GOT3 (cell line): ENCODE measurements at places on chromosomes 3 and 15.
A peak's percentile ranks its signal among the peaks of the same experiment; 100 is the strongest.

DNA sequence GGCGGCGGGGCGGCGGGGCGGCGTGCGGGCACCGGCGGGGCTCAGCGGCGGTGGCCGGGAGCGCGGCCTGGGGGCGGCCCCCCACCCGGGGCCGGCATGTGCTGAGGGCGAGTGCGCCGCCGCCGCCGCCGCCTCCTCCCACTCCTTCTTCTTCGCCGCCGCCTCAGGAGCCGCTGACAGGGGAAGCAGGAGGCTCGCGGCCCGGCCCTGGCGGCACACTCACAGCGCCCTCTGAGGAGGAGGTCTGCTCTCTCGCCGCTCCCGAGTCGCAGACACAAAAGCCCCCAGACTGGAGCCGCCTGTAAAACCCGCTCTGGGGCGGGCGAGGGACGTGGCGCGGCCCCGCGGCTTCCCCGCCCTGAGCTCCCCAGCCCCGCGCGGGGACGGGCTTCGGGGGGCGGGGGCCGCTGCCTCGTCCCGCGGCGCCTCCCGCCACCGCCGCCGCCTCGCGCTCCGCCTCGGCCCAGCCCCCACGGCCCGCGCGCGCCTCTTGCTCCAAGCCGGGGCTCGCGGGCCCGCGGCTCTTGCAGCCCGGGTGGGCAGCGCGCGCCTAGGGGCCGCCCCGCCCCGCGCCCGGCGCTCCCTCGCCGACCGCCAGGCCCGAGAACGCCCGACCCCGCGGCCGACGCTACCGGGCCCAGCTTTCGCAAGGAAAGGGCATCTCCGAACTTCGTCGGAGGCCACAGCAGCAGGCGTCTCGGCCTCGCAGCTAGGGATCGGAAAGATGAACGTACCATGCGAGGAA lies at the start of gene PYGO1:
TSS of gene PYGO1 (minus strand) at position 276 of the 745 bp plus-strand sequence. CDS start 462 bp downstream, outside the sequence.
- DNase-seq: peak; percentile 25

GRCh38 chr3:107619549-107619948 lies 96.8 kb downstream of the BBX start:
- no peak for DNase-seq

DNA sequence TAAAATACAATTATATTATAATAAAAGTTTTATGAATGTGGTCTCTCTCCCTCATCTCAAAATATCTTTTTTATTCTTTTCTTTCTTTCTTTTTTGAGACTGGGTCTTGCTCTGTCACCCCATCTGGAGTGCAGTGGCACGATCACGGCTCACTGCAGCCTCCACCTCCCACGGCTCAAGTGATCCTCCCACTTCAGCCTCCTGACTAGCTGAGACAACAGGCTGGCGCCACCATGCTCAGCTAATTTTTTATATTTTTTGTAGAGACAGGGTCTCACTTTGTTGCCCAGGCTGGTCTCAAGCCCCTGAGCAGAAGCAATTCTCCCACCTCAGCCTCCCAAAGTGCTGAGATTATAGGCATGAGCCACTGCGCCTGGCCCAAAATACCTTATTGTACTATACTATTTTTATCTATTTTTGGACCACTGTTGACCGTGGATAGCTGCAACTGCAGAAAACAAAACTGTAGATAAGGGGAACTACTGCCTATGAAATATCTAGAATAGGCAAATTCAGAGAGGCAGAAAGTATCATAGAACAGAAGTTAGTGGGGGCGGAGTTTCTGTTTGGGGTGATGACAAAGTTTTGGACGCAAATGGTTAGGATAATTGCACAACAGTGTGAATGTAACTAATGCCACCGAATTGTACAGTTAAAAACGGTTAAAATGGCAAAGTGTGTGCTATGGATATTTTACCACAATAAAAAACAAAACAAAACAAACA lies 66.6 kb downstream of the SLC12A8 start:
- no peak for DNase-seq

GRCh38 chr3:52333869-52334557 lies 17.9 kb downstream of the DNAH1 start:
- no peak for DNase-seq

DNA sequence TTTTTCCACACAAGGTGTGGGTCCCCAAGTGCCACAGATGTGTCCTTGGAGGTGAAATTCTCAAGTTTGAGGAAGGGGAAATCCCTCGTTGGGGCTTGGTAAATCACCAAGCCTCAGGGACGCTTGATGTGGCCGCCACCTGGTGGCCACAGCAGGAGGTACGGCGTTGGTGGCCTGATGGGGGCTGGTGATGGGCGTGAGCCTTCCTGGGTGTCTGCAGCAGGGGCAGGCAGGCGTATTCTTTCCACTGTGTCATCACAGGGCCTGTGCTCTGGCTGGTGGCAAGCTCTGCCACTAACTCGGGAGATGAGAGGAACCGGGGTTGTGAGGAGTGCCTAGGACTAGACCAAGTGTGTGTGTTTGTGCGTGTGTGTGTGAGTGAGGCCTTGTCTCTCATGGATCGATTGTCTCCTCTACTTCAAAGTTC lies 4.2 kb downstream of the ACOX2 start:
- DNase-seq: peak; percentile 24

GRCh38 chr3:172315401-172316091 lies 132.7 kb downstream of the GHSR start:
- DNase-seq: no peak

- no peak for DNase-seq
These were observed 311.2 kb upstream of the NAALADL2 start for GRCh38 chr3:174547801-174548435.

DNA sequence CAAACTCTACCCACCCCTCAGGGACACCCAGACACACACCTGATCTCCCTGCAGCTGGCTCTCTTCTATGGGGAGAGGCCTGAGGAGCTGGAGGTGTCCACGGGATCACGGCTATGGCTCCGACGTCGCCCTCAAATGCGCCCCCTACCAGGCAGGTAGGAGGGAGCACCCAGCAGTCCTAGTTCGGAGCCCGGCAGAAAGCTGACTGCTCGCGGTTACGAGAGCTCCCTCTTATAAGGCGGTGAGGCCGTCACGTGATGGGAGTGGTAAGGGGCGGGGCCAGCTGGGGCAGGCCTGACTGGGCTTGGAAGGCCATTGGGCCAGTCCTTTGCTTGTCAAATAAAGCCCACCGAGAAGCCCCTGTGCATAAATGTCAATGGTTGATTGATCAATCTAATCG lies at the start of gene PRR20G:
TSS of gene PRR20G (minus strand) at position 207 of the 400 bp plus-strand sequence. CDS start 681 bp downstream, outside the sequence.
- DNase-seq: no peak

GRCh38 chr15:68678746-68679145 lies 100.0 kb downstream of the CORO2B start:
- no peak for DNase-seq

DNA sequence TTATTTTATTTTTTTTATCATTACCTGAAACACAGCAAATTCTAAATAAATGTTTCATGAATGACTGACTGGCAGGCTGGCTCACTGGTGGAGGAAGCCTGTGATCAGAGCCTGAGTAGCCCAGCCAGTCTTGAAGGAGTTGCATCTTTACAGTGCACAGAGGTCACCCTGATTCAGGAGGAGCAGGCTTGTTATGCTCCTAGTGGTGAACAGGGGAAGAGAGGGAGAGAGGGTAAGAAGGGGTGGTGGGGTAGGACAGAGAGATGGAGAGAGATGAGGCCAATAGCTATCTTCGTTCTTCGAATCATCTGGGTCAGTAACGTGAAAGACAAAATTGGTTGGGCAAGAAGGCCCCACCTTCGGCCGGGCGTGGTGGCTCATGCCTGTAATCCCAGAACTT lies 202.6 kb upstream of the MCTP2 start:
- no peak for DNase-seq

GRCh38 chr3:73523661-73524060 lies 101.1 kb downstream of the PDZRN3 start:
- DNase-seq: no peak

- no peak for DNase-seq
These were observed 96.6 kb upstream of the PLXND1 start for GRCh38 chr3:129702934-129703712.

DNA sequence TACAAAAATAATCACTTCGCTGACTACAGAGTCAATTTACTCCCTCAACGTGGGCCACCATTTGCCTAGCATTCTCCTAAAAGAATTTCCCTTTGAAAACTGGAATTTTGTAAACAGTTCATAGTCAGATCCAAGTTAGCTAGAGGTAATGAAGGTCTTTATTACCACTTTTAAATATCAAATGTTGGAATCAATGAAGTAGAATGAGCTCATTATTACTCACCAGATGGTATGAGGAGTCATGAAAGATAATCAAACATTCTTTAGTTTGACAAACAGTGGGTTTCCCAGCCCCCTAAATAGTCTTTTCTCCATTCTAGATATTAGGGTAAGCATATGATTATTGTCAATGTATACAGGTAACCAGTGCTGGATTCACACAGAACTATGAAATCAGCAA lies 455.7 kb upstream of the THBS1 start:
- DNase-seq: no peak

- DNase-seq: no peak
These were observed 21.9 kb upstream of the THSD4 start for GRCh38 chr15:71093054-71094024.

DNA sequence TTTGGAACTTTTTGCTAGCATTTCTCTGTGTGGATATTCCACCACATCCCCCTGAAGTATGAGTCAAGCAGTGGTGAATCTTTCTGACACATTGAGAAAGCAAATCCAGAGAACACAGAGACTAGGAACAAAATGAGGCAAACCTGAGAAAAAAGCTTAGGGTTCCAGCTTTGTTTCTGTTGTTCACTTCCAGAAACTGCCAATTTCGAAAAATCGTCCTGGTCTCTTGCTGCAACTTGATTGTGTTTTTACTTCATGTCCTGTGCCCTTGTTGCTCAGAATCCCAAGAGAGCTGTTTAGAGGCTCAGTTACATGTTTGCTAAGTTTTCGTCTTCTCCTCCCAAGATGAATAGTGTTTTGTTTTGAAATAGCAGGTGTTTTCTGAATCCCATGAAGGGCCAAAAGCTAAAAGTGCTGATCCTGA lies 13.7 kb downstream of the MAP2K1 start:
- DNase-seq: no peak

DNA sequence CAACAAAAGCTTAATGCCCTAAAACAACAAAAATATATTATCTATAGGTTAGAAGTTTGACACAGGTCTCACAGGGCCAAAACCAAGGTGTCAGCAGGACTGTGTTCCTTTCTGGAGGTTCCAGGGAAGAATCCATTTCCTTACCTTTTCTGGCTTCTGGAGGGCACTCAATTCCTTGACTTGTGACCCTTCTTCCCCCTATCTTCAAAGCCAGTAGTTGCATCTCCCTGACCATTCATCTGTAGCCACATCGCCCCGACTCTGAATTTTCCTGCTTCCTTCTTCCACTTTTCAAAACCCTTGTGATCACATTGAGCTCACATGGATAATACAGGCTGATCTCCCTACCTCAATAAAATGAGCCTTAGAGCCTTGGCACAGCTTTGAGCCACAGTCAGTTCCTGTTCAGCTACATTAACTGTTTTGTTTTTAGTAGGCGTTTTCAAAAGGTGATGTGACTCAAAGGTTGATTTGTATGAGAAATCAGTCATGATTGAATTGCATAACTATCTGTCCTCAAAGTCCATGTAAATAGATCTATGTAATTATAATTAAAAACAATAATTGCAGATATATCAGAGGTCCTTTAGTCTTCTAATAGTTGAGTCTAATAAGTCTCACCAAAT lies 12.4 kb downstream of the PFN2 start:
- no peak for DNase-seq

DNA sequence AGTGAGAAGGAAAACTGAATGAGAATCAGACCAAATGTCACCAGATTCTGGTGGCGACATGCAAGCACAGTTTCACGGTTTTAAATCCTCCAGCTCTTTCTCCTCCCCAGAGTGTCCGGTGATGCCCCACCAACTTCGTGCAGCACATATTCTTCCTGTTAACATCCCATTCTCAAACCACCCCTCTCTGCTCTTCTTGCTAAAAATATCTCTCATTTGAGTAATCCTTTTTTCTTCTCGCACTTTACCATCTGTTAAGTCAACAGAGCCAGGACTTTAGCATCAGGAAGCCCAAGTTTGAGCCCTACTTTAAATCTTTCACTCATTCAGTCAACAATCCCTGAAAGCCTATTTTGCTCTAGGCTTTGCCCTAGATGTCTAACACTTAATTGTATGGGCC lies 68.2 kb upstream of the VGLL4 start:
- DNase-seq: no peak
